Putamen (tissue), 1 donor: ENCODE measurements at places on chromosomes 11 and 22.

- DNase-seq, result no peak
Observed at GRCh38 chr11:26335903-26336302, 4.0 kb downstream of the ANO3 start.

GRCh38 chr11:75589933-75590332 lies 27.9 kb downstream of the SERPINH1 start:
- no peak for DNase-seq

GRCh38 chr11:63769714-63770455 lies 1.3 kb upstream of the ZFTA start:
- DNase-seq, result no peak

GRCh38 chr22:44256556-44257485 lies 55.9 kb downstream of the SHISAL1 start:
- no peak for DNase-seq

- DNase-seq, result peak; percentile 91
Observed at GRCh38 chr11:134120921-134121526, 52.2 kb downstream of the JAM3 start.

GRCh38 chr11:57751676-57752253 lies at the start of gene BTBD18:
TSS of gene BTBD18 (minus strand) at chr11:57751819. CDS start at chr11:57751188, 631 bp downstream.
- DNase-seq, result peak; percentile 20

- DNase-seq, result no peak
Observed at GRCh38 chr11:73390601-73391565, 14.7 kb downstream of the RELT start.

GRCh38 chr11:106463796-106464201 lies 386.3 kb downstream of the AASDHPPT start:
- DNase-seq, result no peak

DNA sequence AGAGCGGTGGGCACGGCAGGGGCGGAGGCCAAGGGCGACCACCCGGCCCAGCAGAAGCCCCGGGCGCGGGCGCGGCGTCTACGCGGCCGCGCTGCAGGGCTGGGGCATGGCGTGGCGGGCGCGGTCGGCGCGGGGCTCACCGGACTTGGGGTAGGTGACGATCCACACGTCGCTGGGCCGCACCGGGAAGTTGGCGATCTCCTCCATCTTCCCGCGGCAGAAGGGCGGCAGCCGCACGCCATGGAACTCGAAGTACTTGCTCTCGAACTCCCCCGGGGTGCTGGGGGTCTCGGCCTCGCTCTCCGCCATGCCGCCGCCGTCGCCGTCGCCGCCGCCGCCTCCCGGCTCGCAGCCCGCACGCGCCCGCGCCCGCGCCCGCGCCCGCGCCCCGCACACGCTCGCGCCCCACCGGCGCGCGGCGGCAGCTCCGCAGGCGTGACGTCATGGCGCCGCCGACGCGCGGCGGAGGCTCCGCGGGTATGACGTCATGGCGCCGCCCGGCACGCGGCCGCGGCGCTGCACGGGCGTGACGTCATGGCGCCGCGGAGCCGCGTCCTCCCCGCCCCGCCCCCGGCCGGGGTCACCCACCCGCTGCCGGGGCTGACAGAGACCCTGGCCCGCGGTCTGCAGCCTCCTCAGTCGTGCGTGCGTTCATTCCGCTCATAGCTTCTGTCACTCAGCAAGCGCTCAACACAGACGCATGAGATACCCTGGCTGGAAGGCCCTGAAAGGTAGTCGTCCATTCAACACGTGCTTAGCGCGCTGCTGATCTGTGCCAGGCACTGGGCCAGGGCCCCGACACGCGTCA lies at the start of gene SULT4A1:
Gene SULT4A1, minus strand, starts transcription at position 440 of the 808 bp plus-strand sequence. Its CDS starts 131 bp downstream, at position 309.
- peak; percentile 47 for DNase-seq

- DNase-seq, result no peak
Observed at GRCh38 chr22:22981670-22982571, 88.4 kb upstream of the GNAZ start.

- no peak for DNase-seq
Observed at GRCh38 chr11:64650923-64651523, 60.0 kb downstream of the SLC22A12 start.

DNA sequence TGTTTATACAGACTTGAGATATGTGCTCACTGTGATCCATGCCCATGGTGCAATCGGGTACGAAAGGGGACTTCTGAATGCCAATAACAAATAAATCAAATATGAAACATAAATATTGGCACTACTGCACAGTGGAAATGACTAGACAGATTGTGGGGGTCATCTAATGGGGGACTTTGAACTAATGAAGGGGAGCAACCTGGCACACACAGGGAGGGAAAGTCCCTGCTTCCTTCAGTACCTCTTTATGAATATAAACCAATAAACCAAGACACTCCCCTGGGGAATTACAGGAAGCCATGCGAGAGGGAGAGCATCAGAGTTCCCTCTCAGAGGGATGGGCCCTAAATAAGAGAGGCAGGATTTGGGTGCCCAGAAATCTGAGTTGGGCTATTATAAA lies 21.1 kb downstream of the MIF start:
- no peak for DNase-seq

GRCh38 chr11:45411228-45411946 lies 125.2 kb upstream of the SYT13 start:
- DNase-seq, result no peak

- DNase-seq, result no peak
Observed at GRCh38 chr11:88398791-88399570, 61.4 kb upstream of the CTSC start.

DNA sequence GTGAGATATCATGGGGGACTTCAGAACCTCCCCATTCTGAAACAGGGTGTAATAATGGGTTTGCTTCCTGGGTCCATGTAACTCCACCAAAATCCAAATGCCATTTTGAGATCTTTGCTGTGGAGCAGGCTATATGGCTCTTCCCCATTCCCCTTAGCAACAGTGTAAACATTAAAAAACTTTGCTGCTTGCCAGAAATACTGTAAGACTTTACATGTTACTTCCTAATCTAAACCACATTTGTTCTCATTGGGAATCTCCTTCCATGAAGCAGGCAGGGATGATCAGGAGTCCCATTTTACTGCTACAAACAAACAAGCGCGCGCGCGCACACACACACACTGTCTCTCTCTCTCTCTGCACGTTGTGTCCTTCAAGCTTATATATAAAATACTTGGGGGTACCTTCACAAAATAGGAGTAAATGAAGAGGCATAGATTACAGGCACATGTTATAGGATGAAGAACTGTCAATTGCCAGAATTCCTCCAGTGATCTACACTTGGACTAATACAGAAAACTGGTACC lies 86.5 kb downstream of the ANO3 start:
- DNase-seq, result no peak

DNA sequence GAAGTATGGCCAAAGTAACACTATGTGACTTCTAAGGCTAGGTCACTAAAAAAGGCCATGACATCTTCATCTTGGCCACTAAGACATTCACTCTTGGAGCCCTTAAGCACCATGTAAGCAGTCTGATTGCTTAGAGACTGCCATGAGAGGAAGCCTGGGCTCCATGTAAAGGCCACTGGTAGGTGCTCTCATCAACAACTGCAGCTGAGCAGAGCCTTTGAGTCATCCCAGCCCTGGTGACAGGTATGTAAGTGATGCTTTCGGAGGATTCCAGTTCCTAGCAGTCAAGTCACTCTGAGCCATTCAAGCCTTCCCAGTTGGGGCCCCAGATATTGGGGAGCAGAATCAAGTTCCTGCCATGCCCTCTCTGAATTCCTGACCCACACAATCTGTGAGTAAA lies 26.2 kb downstream of the GAB2 start:
- DNase-seq, result no peak

DNA sequence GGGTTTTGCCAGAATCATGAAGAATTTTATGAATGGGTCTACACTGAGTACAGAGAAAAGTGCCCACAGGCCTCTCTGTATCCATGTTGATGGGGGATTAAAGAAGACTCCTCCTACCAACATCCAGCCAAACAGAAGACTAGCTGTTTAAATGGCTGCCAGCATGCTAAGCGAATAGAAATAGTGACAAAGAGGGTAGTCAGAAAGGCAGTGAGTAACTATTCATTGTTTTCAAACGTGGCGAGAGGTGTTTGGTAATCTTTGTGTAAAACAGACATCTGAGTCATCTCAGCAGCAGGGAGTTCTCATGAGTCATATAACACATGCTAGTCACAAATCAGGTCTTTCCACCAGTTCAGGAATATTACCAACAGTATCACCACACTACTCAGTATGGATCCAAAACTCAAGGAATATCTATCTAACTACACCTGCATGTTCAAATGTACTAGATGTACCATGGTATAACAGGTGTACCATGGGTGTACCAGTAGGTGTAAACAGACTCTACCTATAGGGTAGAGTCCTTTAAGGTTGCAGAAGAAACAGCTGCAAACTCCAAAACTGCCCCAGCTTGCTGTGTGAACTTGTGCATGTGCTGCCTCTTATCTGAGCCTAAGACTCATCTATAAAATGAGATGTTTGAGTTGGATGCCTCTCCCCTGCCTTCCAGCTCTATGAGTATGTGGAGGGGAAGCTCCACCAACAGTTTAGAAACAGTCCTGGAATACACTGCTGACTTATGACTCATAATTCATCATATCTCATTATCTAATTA lies 82.0 kb downstream of the SLC1A2 start:
- DNase-seq, result no peak

- no peak for DNase-seq
Observed at GRCh38 chr11:31702966-31703365, 108.2 kb downstream of the PAX6 start.

GRCh38 chr22:44603767-44604166 lies 98.2 kb upstream of the PRR5 start:
- no peak for DNase-seq

GRCh38 chr11:17020831-17021230 lies 6.6 kb upstream of the PLEKHA7 start:
- no peak for DNase-seq

DNA sequence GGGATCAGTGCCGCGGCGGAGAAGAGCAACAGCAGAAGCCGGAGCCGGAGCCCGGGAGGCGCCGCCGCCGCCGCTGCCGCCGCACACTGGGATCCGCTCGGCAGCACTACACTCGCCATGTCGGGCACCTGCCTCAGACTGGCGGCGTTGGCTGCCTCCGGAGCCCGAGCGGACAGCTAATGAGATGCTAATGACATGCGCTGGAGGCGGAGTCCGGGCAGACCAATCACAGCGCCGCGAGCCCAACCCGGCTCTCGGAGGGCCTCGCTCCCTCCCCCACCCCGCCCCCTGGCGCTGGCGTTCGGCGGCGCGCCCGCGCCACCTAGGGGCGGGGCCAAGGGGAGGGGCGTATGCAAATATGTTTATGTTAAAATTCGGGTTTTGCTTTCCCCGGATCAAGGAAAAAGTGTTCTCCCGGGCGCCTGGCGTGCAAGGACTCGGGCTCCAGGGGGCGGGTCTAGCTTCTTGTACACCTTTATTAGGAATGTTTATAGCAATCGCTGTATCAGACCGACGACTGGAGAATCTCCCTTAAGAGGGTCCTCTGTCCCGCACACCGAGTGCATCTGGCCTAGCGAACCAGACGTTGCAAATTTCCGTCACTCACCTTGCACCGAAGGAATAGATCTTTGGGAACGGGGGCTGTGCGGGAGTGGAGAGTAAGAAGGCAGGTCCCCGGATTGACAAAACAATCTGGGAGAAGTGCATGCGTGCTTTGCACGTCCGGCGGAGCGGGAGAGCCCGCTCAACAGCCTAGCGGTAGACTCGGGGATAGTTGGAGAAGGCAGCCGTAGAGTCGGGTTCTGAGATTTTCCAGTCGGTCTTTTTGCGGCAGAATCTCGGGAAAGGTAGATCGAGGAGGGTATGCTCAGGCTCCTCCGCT lies at the start of gene CADM1:
Gene CADM1, minus strand, starts transcription at position 140 of the 883 bp plus-strand sequence.
- DNase-seq, result peak; percentile 98

DNA sequence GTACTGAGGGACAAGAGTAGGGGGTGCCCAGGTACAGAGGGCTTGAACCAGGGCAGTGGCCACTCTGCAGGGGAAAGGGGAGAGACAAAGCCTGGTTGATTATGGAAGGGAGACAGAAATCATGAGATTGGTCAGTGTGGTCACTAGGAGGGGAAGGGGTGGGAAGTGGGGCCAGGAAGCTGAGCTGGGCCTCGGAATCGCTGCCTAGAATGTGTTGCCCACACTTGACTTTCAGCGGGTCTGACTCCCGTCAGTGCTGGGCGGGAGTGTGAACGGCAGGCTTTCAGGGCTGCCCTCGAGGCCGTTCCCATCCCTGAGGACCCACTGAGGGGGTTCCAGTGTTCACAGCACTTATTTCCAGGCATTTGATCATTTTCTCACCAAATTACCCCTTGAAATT lies 5.9 kb downstream of the DAGLA start:
- DNase-seq, result no peak

GRCh38 chr11:11949482-11949881 lies 58.9 kb downstream of the DKK3 start:
- DNase-seq, result no peak

GRCh38 chr22:29308791-29309262 lies 2.4 kb downstream of the GAS2L1 start:
- DNase-seq, result no peak

- no peak for DNase-seq
Observed at GRCh38 chr22:50605002-50605612, 4.5 kb downstream of the MAPK8IP2 start.

DNA sequence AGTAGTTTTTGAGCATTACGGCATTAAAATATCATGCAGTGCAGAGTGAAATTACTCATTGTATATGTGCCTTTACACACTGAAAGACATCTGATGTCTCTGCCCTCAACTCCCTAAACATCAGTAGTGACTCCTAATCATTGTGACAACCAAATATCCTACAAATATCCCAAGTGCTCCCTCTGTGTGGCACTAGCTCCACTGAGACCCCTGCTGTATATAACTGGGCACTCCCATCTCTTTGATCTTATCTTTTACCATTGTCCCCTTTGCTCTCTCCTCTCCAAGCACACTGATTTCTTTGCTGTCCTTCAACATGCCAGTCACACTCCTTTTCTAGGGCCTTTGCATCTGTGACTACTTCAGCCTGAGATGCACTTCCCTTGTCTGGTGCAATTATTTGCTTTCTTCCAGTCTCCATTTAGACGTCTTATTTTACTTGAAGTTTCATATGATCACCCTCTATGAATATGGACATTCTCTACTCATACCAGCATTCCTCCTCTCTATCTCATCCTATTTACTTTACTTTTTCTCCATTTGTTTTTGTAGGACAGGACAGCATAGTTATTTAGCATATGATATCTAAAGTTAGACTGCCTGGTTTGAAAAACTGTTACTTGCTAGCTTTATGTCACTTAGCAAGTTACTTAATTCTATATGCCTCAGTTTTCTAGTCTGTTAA lies 2.4 kb downstream of the SLC5A12 start:
- no peak for DNase-seq

DNA sequence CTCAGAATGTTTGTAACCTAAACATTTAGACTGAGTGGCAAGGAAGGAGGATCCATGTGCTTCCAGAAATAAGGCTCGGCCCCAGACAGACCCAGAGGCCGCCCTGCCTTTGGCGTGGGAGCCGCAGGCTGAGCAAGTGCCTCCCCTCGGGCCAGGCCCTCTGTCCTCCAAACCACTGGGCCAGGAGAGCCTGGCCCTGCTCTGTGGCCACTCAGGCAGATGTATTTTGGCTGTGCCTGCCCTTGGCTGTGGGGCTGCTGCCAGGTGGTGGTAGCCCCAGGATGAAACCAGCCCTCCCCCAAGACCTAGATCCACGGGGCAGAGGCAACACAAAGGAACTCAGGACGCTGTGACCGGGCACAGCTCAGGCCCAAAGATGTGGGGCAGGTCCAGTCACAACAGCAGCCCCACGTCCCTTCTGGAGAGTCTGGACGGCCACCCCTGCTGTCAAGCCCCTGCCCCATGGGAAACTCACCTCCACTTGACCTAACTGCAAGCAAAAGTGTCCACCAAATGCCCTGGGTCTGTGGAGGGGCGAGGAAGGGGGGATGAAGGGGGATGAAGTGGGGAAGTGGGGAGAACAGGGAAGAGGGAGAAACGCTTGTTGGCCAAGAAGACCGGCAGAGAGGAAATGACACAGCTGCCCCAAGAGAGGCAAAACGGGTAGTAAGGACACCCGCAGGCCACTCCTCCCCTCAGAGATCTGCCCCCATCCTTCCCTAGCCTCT lies 24.0 kb downstream of the PISD start:
- no peak for DNase-seq
